ENCODE measurements at places on chromosomes 6 and 20. TPM values are rescaled to one million over a fixed set of nuclear protein-coding genes. Genes with fewer than 3 reads are reported as not detected.
A peak's percentile ranks its signal among the peaks of the same experiment; 100 is the strongest.

Gene TAF4
- 16.2 TPM for total RNA-seq

DNA sequence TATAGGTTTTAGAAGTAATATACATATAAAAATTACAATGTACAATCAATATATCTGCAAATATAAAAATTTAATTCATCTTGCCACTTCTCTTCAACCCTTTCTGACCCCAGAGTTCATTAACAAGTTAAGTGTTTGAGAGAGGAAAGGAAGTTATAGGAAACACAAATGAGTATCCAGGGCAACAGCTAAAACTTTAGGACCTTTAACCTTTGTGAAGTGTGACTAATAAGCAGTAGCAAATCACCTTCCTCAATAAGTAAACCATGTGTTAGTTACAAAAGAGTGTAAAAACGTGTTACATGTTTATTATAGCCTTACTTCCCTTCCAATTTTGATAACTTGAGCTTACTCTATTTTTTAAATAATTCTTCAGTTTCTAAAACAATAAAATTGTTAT, 73.4 kb upstream of the SIM1 start:
- peaks cover 9% of the 10 kb centered on the region for H3K36me3 ChIP-seq
- no peak overlapping the region for H3K27ac ChIP-seq
- H3K27me3 ChIP-seq, result no peaks in the 10 kb centered on the region
- no peak overlapping the region for H3K4me3 ChIP-seq
- no peaks in the 10 kb centered on the region for H3K4me1 ChIP-seq

DNA sequence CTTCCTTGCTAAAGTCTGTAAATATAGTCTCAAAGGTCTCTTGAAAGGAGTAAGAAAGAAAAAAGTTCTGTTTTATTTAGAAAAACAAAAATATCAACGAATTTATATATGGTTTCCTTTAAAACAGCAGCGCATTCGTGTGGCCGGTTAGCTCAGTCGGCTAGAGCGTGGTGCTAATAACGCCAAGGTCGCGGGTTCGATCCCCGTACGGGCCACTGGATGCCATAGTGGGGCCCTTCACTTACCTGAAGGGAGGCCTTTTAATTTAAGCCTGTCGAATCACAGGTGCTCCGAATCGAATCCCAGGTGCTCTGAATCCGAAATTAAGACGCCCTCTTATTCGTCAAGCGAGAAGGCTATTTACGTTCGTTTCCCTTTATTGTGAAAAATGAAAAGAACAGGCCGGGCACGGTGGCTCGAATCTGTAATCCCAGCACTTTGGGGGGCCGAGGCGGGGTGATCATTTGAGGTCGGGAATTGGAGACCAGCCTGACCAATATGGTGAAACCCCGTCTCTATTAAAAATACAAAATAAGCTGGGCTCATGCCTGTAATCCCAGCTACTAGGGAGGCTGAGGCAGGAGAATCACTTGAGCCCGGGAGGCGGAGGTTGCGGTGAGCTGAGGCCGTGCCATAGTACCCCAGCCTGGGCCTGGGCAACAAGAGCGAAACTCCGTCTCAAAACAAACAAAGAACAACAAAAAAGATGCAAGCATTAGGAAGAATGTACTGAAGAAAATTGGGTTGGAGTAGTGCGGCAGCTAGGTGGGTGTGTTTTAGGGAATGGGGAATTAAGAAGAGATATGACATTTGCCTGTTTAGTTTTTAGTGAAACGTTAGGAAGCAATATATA, 195.8 kb upstream of the ZNF184 start:
- no peak overlapping the region for H3K27ac ChIP-seq
- no peaks in the 10 kb centered on the region for H3K36me3 ChIP-seq
- H3K4me1 ChIP-seq, result peaks cover 4% of the 10 kb centered on the region
- H3K27me3 ChIP-seq, result peaks cover 17% of the 10 kb centered on the region
- H3K4me3 ChIP-seq, result peak overlapping the region; percentile 88

DNA sequence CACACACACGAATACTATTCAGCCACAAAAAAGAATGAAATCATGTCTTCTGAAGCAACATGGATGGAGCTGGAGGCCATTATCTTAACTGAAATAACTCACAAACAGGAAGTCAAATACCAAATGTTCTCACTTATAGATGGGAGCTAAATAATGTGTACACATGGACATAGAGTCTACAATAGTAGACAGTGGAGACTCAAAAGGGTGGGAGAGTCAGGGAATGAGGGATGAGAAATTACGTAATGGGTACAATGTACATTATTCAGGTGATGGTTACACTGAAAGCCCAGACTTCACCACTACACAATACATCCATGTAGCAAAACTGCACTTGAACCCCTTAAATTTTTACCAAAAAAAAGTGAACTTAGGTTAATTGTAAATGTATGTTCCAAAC, 160.4 kb downstream of the TASP1 start:
- H3K4me3 ChIP-seq, result no peak overlapping the region
- no peak overlapping the region for H3K27ac ChIP-seq
- DNase-seq, result no peak
- no peaks in the 10 kb centered on the region for H3K27me3 ChIP-seq
- H3K36me3 ChIP-seq, result peaks cover 32% of the 10 kb centered on the region

GRCh38 chr6:47159763-47160162, 117.6 kb upstream of the ADGRF1 start:
- H3K36me3 ChIP-seq, result no peaks in the 10 kb centered on the region
- no peak for DNase-seq
- H3K27ac ChIP-seq, result no peak overlapping the region
- H3K4me1 ChIP-seq, result peaks cover 10% of the 10 kb centered on the region
- no peaks in the 10 kb centered on the region for H3K27me3 ChIP-seq
- no peak overlapping the region for H3K4me3 ChIP-seq

GRCh38 chr20:45959126-45959525, 12.9 kb downstream of the ZNF335 start:
- peaks cover 68% of the 10 kb centered on the region for H3K36me3 ChIP-seq
- no peak overlapping the region for H3K4me3 ChIP-seq
- no peaks in the 10 kb centered on the region for H3K27me3 ChIP-seq
- DNase-seq, result peak; percentile 23
- no peaks in the 10 kb centered on the region for H3K4me1 ChIP-seq

DNA sequence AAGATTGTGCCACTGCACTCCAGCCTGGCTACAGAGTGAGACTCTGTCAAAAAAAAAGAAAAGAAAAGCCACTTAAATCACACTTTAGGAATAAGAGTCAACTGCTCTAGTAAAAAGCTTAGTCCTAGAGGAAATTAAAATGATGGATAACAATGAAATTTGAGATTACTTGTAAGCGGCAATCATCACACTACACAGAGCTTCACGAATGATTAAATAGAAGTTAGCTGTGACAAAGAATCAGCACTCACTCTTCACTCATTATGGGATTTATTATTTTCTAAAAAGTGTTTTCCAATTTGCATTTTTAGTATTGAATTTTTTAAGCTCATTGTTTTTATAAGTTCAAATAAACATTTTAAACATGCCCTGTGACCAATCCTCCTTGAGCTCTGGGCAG, 718.0 kb downstream of the UTRN start:
- no peak for DNase-seq
- no peaks in the 10 kb centered on the region for H3K36me3 ChIP-seq
- no peaks in the 10 kb centered on the region for H3K27me3 ChIP-seq
- no peaks in the 10 kb centered on the region for H3K4me1 ChIP-seq
- H3K4me3 ChIP-seq, result no peak overlapping the region

GRCh38 chr6:117483645-117484016, 1.2 kb downstream of the DCBLD1 start:
- H3K4me1 ChIP-seq, result no peaks in the 10 kb centered on the region
- peak overlapping the region; percentile 47 for H3K27ac ChIP-seq
- peak overlapping the region; percentile 97 for H3K4me3 ChIP-seq
- no peak for DNase-seq
- H3K27me3 ChIP-seq, result peaks cover 9% of the 10 kb centered on the region

DNA sequence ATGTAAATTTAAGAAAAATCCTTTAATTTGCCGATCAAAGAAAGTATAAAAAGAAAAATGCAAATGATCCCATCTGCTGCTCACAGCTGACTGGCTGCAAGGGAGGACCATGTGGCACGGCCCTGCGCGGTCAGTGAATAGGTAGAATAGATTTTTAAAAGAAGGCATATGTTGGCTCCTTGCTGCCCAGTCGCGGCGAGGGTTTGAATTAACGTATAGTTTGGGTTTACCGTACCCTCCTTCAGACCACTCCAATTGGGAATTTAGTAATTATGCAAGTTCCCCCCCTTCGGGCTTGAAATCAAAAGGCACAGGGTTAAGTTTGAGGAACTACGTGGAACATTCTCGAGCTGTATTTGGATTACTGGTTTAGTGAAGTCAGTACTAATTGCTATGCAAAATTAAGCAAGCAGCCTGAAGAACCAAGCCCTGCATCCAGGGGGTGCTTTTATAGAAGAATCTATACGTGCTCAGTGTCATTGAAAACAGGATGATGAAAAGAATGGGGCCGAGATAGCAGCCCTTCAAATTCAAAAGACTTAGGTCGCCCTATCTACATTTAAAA, 1.1 kb upstream of the BEND3 start:
- peaks cover 10% of the 10 kb centered on the region for H3K4me1 ChIP-seq
- H3K27ac ChIP-seq, result peak overlapping the region; percentile 96
- peak; percentile 85 for DNase-seq

Gene VSX1
- total RNA-seq, result not detected

GRCh38 chr6:156848123-156848522, 70.9 kb downstream of the ARID1B start:
- H3K4me1 ChIP-seq, result peaks cover 20% of the 10 kb centered on the region
- no peak overlapping the region for H3K4me3 ChIP-seq
- no peaks in the 10 kb centered on the region for H3K27me3 ChIP-seq
- peaks cover 5% of the 10 kb centered on the region for H3K36me3 ChIP-seq

DNA sequence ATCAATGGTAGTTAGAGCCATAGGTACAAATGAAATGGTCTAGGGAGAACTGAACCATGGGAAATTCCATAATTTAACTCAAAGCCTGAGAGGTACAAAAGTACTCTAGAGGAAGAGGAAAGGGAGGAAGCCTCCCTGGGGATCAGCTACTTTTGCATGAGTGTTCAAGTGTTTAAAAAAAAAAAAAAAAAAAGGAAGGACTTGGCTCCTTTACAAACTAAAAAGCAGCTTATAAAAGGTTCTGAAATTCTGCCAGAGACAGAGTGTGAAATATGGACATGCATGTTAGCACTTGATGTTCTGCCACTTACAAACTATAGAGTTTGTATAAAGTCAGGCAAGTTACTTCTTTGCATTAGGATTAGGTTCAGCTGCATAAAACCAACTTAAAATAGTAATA, 290.0 kb downstream of the TBC1D7 start:
- no peaks in the 10 kb centered on the region for H3K36me3 ChIP-seq
- H3K4me3 ChIP-seq, result no peak overlapping the region
- DNase-seq, result no peak
- H3K27me3 ChIP-seq, result no peaks in the 10 kb centered on the region

Gene TBC1D20
- 24.9 TPM for total RNA-seq

Gene CST7
- not detected for total RNA-seq

DNA sequence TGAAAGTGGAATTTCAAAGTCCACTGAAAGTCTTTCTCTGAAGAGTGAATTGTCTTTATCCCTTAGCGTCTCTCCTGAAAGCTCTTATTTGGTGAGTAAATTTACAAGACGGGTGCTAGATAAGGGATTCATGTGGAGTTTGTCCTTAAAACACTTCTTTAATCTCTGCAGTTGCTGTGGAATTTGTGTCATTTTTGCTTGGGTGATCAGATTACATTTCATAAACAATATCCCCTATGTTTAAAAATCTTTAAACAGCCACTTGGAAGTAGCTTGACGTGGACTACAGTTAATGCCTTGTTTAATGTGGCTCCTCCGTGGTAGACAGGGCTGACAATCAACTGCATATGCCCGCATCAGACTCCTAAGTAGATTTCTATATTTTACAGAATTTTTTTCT, 175.4 kb upstream of the ZNF217 start:
- H3K27ac ChIP-seq, result no peak overlapping the region
- no peaks in the 10 kb centered on the region for H3K27me3 ChIP-seq
- peaks cover 13% of the 10 kb centered on the region for H3K4me1 ChIP-seq

GRCh38 chr6:15427331-15428070, 181.6 kb downstream of the JARID2 start:
- H3K27ac ChIP-seq, result peak overlapping the region; percentile 12
- DNase-seq, result peak; percentile 47
- H3K36me3 ChIP-seq, result peaks cover 13% of the 10 kb centered on the region
- no peaks in the 10 kb centered on the region for H3K27me3 ChIP-seq
- H3K4me1 ChIP-seq, result peaks cover 36% of the 10 kb centered on the region

Gene MICB
- 8.1 TPM for total RNA-seq

Gene CSTF1
- total RNA-seq, result 50.1 TPM

DNA sequence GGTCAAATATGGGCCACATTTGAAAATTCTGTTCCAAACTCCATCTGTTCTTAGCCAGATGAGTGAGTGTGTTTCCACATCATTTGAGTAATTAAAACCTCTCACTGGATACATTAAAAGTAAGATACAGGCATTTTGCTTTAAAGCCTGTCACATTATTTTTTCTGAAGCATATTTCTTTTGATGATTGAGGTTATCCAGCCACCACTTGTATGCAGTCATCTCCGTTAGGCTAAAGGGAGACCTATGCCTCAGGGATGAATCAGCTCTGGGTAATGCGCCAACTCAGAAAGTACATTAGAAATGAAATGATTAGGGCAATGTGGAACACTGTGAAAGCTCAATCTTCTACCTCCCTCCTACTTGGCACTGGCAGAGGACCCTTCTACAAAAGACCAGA, 90.7 kb downstream of the SNAP25 start:
- DNase-seq, result no peak
- H3K27ac ChIP-seq, result no peak overlapping the region
- H3K4me1 ChIP-seq, result peaks cover 5% of the 10 kb centered on the region

- H3K36me3 ChIP-seq, result no peaks in the 10 kb centered on the region
- H3K27me3 ChIP-seq, result no peaks in the 10 kb centered on the region
- DNase-seq, result no peak
Observed at GRCh38 chr20:61539706-61540360, 287.8 kb downstream of the CDH4 start.

DNA sequence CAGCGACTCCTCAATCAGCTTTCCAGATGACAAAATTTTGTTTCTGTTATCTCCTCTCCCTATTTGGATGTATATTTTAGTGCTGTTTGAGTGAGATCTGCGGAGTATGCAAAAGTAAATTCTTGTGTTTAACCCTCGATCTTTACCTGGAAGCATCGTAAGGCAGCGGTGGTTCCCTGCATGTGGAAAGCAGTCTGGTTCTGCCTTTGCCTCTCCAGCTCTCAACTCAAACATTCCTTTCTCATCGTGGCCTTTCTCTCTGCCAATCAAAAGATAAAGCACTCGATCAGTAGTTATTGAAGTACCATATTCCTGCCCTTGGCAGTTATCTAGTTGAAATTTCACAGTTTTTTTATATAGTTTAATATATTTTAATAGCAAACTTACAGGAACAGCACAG, 44.0 kb upstream of the BTN3A2 start:
- no peaks in the 10 kb centered on the region for H3K27me3 ChIP-seq
- no peak overlapping the region for H3K27ac ChIP-seq
- no peak overlapping the region for H3K4me3 ChIP-seq
- no peaks in the 10 kb centered on the region for H3K4me1 ChIP-seq

DNA sequence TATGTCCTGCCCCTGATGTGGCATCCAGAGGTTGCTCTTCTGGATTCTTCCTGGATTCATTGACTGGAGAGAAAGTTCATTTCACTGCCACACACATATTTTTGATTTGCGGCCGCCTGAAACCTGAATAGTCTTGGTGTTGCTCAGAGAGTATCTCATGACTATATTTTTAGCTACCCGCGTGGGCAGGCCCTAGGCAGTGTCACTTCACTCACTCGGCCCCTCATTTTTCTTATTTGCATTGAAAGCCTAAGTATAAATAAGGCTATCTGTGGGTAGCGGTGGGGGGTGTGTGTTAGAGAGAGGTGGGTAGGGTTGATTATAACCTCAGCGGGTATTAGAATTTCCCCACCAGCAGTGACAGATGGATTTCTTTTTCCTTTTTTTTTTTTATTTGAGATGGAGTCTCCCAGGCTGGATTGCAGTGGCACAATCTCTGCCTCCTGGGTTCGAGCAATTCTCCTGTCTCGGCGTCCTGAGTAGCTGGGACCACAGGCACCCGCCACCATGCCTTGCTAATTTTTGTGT, 113.5 kb downstream of the JARID2 start:
- H3K27me3 ChIP-seq, result no peaks in the 10 kb centered on the region
- H3K27ac ChIP-seq, result no peak overlapping the region
- H3K4me1 ChIP-seq, result peaks cover 16% of the 10 kb centered on the region
- peak overlapping the region; percentile 13 for H3K4me3 ChIP-seq
- no peaks in the 10 kb centered on the region for H3K36me3 ChIP-seq

Gene UBD
- not detected for total RNA-seq
